ENCODE measurements at places on chromosomes 12 and 14.

- DNase-seq: no peak
Observed at GRCh38 chr14:59435987-59436386, 29.2 kb downstream of the GPR135 start.

DNA sequence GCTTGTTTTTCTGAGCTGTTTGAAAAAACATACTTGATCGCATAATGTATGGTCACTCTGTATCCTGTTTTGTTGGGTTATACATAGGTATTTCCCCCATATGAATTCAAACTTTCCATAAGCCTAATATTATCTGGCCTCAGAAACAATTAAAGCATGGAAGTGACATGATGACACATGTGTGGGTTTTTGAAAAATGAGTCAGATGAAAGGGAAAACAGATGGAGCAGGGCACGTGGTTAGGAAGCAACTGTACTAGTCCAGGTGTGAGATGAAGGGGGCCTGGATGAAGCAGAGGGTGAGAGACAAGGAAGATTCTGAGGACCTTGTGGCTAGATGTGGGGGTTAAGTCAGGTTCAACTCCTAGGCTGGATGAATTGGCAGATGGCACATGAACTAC is 92.7 kb upstream of the DNM1L start:
- DNase-seq: no peak

- DNase-seq: no peak
Observed at GRCh38 chr14:76761960-76762410, 717 bp downstream of the VASH1 start.

- no peak for DNase-seq
Observed at GRCh38 chr14:89621791-89622638, 205.0 kb upstream of the FOXN3 start.

DNA sequence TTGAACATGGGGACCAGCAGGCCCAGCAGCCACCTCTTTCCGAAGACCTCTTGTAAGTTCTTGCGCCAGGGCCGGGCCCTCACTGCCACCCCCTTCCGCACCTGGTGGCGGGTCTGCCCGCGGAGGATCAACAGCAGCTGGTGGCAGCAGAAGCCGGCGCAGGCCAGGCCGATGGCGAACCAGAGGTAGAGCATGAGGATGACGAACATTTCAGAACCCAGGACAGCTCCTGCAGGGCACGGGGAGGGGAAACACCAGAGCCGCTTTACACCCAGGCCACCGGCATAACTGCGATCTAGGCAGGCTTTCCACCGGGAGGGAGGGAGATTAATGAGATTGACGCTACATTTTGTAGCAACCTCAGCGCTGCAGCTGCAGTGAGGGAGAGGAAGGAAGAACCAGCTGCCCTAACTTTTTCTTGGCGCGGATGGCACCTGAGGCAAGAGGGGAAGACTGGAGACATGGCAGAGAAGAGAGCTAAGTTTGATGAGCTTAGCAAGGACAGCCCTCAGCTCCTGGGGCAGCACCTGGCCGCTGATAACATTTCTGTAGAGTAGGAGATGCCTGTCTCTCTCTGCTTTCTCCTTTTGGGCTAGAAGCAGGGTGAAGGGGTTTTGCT is 7.8 kb downstream of the ZDHHC22 start:
- DNase-seq: peak; percentile 4

DNA sequence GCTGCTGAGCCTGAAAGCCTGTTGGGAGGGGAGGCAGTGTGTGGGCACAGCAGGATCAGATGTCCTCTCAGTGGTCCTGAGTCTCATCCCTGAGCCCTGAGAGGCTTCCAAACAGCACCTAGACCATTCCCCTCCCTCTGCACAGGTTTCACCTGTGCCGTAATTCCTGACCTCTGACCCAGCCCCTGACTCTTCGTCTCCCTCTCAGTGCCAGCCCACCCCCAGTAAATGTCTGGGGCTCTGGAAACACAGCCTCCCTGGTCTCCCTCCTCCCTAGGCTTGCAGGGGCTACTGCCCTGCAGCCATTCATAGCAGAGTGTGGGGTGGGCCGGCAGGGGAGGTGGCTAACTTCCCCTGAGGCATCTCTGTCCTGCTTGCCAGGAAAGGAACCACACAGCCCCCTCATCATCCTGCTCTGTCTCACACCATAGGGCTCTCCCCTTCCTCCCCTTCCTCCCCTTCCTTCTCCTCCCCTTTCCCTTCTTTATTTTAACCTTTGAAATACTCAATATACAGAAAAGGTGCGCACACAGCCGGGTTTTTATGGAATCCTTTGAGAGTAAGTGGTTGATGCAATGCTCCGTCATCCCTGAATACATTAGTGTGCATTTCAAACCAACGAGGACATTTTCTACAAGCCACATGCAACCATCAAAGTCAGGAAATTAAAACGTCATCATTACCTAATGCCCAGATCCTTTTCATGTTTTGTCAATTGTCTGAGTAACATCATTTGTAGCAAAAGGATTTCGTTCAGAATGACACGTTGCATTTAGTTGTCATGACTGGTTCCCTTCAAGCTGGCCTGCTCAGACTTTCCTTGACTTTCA is 67.0 kb downstream of the PRMT8 start:
- DNase-seq: no peak

- DNase-seq: no peak
Observed at GRCh38 chr12:112164011-112164660, 38.8 kb downstream of the TRAFD1 start.

GRCh38 chr14:97916100-97916499 is 1118.9 kb downstream of the VRK1 start:
- DNase-seq: no peak

DNA sequence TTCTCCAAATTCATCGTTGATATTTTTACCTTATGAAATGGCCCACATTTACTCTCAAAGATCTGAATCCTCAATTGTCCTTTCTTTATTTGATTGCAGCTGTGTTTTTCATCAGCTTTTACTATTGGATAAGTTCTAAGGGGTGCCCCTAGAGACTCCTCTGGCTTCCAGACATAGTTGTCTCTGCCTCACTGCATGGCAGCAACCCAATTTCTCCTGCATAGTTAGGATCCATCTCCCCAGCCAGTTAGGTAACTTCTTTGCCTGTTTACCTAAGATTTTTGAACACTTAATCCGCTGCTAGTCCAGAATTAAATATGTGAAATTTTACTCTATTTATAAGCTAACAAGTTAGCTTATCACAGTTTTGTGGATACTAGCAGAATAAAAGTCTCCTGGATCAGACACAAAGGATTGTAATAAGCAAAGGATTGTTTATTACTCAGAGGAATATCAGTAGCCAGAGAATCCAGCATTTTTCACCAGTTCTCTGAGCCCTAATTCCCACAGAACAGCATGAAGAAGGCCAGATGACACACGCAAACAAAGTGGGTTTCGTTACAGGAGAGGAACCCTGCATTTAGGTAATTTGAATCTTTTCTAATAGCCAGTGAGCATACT is 101.1 kb downstream of the BBS10 start:
- no peak for DNase-seq

GRCh38 chr12:31749024-31749704 is 20.3 kb upstream of the AMN1 start:
- peak; percentile 82 for DNase-seq

DNA sequence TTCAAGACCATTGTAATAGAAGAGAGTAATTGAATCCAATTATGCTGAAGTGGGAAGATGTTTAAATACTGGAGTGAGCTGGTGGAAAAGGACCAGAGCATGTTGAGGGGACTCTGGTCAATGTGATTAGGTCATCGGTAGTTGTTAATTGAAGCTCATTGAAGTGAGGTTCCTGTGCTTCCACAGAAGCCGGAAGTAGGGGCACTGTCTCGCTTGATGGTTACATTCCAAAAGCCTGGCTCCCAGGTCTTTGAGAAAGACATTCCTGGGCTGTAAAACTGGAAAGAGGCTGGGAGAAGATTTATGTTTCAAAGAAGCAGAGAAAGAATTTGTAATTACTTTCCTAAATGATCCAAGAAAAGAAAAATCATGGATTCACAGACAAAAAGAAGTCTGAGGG is 12.3 kb upstream of the CLECL1 start:
- no peak for DNase-seq

GRCh38 chr12:87848248-87848868 is 180.8 kb downstream of the C12orf50 start:
- DNase-seq: peak; percentile 63

DNA sequence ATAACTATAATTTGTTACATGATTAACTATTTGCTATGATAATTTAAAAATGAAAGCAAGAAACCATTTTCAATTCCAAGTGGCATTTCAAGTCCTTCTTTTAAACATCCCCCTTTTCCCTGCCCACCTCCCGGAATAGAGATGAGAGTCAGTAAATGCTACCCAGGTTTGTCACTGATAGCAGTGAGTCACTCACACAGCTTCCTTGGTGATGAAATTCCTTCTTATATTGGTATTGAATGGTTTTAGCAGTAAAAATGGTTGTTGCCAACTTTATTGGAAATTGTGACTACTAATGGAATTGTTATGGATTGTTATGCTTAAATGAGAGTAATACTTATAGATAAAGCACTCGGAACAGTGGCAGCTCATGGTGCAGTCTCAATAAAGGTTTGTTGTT is 90.5 kb downstream of the PPM1A start:
- no peak for DNase-seq

DNA sequence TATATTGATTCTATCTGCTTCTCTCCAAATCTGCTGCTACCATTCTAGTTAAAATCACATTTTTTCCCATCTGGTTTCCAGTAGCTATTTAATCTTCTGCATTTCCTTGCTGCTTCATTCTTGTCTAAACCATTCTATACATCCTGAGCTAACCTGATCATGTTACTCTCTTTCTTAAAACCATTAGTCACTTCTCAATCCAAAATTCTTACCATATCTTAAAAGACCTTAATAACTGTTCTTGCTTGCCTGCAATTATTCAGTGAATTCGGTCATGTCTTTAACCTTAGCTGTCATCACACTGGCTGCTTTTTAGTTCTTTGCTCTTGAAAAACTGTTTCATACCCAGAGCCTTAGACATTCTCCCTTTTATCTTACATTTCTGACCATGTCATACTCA is 56.4 kb upstream of the PZP start:
- no peak for DNase-seq
